CD4-positive, alpha-beta memory T cell (primary cell): ENCODE measurements at places on chromosomes 6 and 20. TPM values are rescaled to one million over a fixed set of nuclear protein-coding genes. Genes with fewer than 3 reads are reported as not detected.

Gene PRDM1
- total RNA-seq = 34.0 TPM

Gene MAS1
- total RNA-seq = not detected

Gene PPP1R16B
- total RNA-seq = 55.1 TPM

Gene GGTLC1
- not detected for total RNA-seq

Gene OR2H2
- not detected for total RNA-seq

Gene PFDN4
- total RNA-seq = 15.2 TPM

Gene VGLL2
- not detected for total RNA-seq

Gene IL20RA
- total RNA-seq = not detected

Gene TMEM244
- total RNA-seq = 0.87 TPM

Gene BTBD9
- total RNA-seq = 40.4 TPM

Gene GPX5
- not detected for total RNA-seq

Gene PAK5
- not detected for total RNA-seq

Gene SLC44A4
- total RNA-seq = not detected

Gene ENPP5
- total RNA-seq = 1.2 TPM

Gene RBPJL
- total RNA-seq = not detected

Gene KCNS1
- 0.09 TPM for total RNA-seq

Gene TBX18
- not detected for total RNA-seq

Gene GUCA1A
- not detected for total RNA-seq

Gene FAM83D
- total RNA-seq = 1.4 TPM

Gene MYBL2
- not detected for total RNA-seq

Gene SLC17A3
- total RNA-seq = 1.00 TPM

Gene STXBP5
- total RNA-seq = 36.5 TPM

Gene FUT9
- not detected for total RNA-seq

Gene PROKR2
- not detected for total RNA-seq

Gene MOCS1
- total RNA-seq = 0.47 TPM

Gene PNPLA1
- not detected for total RNA-seq

Gene NFKBIL1
- total RNA-seq = 13.3 TPM

Gene BPIFB4
- total RNA-seq = not detected

Gene ASCC3
- 57.9 TPM for total RNA-seq

Gene CHRNA4
- not detected for total RNA-seq

Gene DACT2
- not detected for total RNA-seq

Gene TCF15
- total RNA-seq = not detected

Gene MYH7B
- total RNA-seq = 0.39 TPM

Gene UCKL1
- total RNA-seq = 53.7 TPM

Gene SEMG2
- total RNA-seq = not detected

Gene KIF6
- not detected for total RNA-seq
